ENCODE measurements at places on chromosomes 16 and 17.

- no peak for DNase-seq
These were observed 70.6 kb upstream of the BCO1 start for GRCh38 chr16:81167851-81168250.

GRCh38 chr17:78974635-78975591 lies 4.8 kb downstream of the LGALS3BP start:
- DNase-seq: no peak

- no peak for DNase-seq
These were observed 84.3 kb downstream of the KSR1 start for GRCh38 chr17:27540318-27541101.

- DNase-seq: no peak
These were observed 223.2 kb downstream of the C16orf95 start for GRCh38 chr16:87093804-87094555.

DNA sequence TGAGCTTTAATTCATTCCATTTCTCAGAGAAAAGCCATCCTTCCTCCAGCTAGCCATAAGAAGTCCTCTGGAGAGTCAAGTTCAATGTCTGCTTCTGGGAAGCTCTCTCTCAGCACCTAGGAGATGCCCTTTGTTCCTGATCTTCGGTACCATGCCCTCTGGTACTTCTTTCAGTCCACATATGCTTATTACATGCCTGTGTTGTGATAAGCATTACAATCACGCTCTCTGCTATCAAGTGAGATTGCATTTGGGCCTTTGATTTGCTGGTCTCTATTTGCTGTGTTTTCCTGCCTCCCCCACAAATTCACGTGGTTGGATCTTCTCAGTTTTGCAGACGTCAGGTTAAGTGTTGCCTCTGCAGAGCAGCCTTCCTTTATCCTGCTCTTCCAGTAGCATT lies 178.1 kb downstream of the TOX3 start:
- DNase-seq: no peak

DNA sequence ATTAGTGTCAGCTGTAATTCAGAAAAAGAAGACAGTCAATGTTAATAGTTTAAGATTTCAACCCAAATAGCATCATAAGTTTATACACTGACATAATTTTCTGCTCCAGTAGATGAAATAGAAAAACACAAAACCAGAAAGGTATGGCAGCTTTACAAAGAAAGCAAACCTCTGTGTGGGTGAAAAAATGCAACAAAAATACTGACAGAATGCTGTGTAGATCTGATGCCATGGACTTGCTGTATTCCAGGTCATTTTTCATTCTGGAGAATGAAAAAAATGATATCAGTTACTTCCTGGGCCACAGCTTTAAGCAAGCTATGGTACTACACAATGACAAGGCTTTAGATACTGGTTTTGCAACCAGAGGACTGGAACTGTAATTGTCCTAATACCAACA lies 116.0 kb downstream of the MAP2K4 start:
- DNase-seq: no peak

GRCh38 chr16:2699791-2700600 lies 17.7 kb downstream of the KCTD5 start:
- DNase-seq: no peak

DNA sequence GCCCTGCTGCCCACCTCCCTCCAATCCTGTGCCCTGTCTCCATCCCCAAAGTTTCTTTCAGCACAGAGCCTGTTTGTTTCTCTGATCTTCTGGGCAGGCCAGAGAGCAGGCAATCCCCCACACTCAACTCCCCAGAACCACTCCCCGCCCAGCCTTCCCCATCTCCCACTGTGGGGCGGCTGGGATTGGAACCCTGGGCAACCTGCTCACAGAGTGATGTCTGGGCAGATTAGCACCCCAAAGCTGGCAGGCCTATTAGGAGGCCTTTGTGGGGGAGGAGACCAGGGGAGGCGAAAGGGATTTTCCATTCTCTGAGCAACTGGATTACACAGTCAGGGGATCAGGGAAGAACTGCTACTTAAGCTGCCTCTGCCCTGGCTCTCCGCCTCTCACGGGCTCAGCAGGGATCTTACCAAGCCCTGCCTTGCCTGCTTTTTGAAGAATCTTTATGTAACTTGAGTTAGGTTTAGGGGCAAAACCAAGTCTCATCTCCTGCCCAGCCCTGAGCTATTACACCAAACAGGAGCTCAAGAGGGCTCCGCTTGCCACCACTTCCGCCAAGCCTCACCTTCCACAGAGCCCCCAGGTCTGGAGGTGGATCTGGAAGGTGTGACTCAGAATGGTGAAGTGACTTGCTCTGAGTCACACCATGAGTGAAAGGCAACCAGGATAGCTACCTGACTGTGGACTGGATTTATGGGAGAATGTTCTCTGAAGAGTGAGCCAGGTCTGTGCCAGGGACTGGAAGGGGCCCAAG lies 16.0 kb upstream of the LHX1 start:
- DNase-seq: peak; percentile 74

DNA sequence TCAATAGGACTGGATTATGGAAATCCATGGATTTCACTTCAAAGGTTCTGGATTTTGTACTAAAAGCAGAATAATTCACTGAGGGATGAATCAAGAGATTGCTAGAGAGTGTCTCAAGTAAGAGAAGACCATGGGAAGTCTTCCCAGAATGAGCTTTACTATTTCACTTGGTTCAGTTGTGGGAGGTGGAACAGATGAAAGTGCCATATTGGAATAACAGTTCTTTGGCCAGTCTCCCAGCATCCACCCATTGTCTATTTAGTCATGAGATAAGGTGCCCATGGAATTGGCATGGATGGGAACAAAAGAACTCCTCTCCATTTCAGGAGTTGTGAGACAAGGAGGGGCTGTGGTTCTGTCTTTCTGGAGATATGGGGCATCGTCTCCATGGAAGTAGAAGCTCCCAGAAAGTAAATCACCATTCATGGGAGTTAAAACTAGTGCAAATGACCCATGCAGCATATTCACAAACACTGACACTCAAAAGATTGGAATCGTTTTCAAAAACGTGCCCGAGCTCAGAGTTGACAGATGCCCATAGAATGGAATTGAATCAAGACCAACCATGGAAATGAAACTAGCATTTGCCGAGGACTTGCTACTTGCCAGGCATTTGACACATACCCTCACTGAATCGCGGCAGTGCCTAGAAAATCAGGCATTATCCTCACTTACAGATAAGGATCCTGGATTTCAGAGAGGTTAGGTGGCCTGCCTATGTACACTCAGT lies 36.2 kb upstream of the CLEC3A start:
- no peak for DNase-seq

DNA sequence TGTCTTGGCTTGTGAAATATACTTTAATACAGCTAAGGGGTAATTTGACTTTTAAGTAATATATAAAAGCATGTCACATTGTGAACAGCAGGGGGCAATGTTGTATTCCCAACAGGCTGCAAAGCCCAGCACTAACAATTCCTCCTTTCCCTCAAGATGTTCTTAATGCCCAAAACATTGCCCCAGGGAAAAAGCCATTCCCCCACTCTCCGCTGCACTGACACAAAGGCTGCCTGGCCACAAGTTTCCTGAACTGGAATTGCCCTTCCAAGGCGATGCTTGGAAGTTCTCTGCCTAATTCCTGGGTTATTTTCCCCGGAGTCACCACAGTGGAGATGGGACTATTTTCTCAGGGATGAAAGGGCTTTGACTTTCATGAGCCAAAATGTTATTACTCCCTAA lies 27.2 kb downstream of the CLEC16A start:
- peak; percentile 15 for DNase-seq

- DNase-seq: no peak
These were observed 1.9 kb downstream of the MYL11 start for GRCh38 chr16:30376461-30376902.

GRCh38 chr17:40597556-40598300 lies 32.5 kb upstream of the CCR7 start:
- DNase-seq: no peak

DNA sequence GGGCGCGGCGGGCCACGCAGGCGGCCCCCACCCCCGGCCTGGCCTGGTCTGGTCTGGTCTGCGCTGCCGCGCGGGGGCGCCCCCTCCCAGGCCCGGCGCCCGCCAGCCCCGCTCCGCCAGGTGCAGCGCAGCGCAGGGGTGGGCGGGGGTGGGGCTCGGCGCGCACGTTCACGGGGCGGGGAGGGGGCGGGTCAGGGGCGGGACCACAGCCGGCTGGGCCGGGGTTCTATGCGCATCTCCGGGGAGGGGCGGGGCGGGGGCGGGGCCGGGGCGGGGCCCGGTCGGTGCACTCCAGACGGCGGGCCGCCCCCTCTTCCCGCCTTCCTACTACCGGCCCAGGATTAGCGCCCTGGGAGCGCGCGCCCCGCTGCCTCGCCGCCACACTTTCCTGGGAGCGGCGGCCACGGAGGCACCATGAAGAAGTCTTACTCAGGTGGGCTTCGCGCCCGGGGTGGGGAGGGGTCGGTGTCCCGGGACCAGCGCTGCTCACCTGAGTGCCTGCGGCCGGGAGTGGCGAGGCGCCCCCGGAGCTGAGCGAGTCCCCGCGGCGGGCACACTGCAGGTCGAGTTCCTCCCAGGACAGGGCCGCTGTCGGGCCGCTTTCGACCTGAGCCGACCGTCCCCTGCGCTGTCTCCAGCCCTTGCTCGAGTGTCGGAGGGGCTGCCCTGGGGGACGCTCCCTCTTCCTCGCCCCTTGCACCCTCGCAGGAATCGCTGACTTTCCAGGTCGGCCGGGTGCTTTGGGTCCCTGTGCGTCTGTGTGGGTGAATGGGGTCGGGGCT lies 140.5 kb downstream of the SEC14L1 start:
- DNase-seq: peak; percentile 62

DNA sequence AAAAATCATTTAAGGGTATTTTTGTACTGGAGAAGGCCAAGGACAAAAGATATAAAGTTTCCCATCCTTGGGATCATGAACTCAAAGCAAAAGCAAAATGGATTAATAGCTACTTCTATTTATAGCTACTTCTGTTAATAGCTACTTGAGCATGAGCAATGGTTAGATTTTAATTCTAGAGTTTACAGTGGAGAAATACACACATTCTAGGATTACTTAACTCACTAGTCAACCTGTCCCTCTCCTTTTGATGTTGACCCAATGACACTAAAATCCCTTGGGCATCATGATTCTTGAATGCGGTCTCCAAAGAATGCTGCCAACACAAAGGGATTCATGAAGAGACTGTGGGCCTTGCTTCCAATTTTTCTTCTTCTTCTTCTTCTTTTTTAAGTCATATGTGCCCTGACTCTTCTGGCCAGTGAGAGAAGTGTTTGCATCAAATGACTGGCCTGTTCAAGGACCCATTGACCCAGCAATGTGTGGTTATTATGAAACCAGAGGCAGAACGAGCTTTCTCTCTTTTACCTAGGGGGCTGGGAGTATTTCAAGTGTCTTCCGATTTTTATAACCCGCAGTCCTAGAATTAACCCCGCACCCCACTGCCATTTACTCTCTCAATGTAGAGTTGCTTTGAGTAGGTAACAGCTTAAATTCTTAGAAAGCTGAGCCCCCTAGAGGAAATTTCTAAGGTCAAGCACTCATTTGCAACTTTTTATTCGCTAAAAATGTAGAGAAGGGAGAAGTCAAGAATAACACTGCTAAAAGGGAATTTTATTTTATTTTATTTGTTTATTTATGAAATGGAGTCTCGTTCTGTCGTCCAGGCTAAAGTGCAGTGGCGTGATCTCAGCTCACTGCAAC lies 34.6 kb downstream of the OTOA start:
- DNase-seq: no peak

DNA sequence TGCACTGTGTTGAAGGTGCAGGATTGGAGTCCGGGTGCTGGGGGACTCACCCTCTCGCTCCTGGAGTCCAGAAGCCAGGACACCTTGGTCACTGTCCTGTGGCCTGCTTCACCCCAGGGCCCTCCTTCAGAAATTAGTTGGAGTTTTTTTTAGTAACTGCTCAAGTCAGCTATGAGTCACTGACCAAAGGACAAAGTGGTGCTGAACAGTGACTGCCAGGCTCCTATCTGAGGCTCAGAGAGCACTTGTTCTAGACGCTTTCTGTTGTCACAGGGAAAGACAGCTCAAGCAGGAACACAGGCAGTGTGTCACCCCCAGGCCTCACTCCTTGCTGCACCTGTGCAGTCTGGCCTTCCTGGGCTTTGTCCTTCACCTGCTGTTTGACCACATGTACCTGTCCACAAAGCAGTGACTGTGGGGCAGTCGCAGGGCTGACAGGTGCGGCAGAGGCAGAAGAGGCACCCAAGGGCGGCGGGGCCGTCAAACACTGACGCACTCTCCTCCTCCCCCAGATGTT lies 4.1 kb upstream of the FAAP100 start:
- DNase-seq: no peak

- no peak for DNase-seq
These were observed 59.9 kb downstream of the OR1D5 start for GRCh38 chr17:3003296-3004149.

GRCh38 chr16:77057161-77057774 lies 133.7 kb upstream of the MON1B start:
- DNase-seq: no peak

GRCh38 chr17:69561462-69561861 lies 147.0 kb downstream of the MAP2K6 start:
- no peak for DNase-seq

GRCh38 chr16:71974068-71974818 lies 26.0 kb downstream of the PKD1L3 start:
- DNase-seq: no peak

GRCh38 chr16:62970851-62971250 lies 934.6 kb upstream of the CDH8 start:
- DNase-seq: no peak

- DNase-seq: no peak
These were observed 507.5 kb upstream of the HSBP1 start for GRCh38 chr16:83300326-83300725.

GRCh38 chr16:16966439-16966838 lies 504.3 kb downstream of the XYLT1 start:
- DNase-seq: no peak

DNA sequence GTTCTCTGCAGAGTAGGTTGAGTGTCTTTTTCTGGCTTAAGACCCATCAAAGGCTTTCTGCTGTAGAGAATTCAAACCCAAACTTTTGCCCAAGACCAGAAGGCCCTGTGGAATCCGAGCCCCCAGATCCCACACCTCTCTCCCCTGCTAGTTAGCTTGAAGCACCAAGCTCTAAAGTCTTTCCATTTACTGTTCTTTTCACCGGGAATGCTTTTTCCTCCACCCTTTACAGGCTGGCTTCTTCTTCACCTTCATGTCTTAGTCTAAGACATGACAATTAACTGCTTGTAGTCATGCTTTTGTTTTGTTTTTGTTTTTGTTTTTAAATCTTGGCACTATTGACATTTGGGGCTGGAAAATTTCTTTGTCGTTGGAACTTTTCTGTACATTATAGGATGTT lies 15.5 kb downstream of the HSD17B2 start:
- DNase-seq: no peak

GRCh38 chr17:41264599-41264998 lies 579 bp upstream of the KRTAP9-6 start:
- DNase-seq: no peak

GRCh38 chr16:79593074-79593531 lies 7.4 kb downstream of the MAF start:
- no peak for DNase-seq

- no peak for DNase-seq
These were observed 1.1 kb downstream of the EPOP start for GRCh38 chr17:38673707-38674013.

- DNase-seq: no peak
These were observed 38.5 kb upstream of the MYOCD start for GRCh38 chr17:12627177-12627629.

GRCh38 chr17:82830249-82830661 lies 9.6 kb downstream of the ZNF750 start:
- no peak for DNase-seq
